ENCODE measurements at places on chromosomes 2 and 18. TPM values are rescaled to one million over a fixed set of nuclear protein-coding genes. Genes with fewer than 3 reads are reported as not detected.

DNA sequence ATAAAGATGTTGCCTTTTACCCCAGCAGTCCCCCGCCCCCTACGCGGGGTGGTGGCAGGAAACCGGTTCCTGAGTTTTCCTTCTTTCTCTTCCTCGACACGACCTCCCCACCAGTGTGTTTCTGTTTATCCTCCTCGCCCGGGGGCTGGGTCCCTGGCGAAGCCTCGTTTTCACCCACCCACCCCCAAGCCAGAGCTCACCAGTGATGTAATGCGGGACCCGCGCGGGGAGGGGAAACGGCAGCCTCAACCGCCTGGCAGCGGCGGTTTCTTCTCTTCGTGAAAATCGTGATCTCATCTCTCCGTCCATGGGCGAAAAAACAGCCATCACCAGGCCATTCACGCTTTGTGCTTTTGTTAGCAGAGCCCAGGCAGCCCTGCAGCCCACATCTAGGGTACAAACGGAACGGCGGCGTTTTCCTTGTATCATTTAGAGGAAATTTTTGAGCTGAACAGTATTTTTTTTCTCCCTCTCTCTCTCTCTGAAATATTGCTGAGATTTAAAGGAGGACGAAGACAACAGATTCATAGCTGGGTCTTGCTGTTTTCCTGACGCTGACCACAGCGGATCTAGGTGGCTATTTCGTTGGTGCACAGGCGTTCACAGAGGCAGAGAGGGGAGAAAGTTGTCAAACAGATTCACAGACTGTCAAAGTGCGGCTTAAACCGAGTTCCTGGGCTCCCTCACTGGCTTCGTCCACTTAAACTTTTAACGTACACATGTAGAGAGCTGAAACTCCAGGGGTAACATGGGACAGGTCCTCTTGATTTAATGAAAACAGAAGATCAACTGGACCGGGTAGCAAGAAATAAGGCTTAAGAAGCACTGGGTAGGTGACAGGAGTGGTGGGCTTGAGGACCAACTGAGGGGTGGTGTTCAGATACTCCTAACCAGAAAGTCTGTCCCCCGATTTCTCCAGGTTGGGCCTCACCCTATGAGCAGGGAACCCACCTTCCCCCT lies 21.9 kb upstream of the PAX3 start:
- no peak for DNase-seq

- no peak for DNase-seq
These were observed 10.3 kb downstream of the GEMIN6 start for GRCh38 chr2:38788306-38788705.

- no peak for DNase-seq
These were observed 371.3 kb upstream of the HS6ST1 start for GRCh38 chr2:128689971-128690370.

GRCh38 chr2:42169874-42170521 lies 845 bp downstream of the EML4 start:
- DNase-seq = peak; percentile 56

DNA sequence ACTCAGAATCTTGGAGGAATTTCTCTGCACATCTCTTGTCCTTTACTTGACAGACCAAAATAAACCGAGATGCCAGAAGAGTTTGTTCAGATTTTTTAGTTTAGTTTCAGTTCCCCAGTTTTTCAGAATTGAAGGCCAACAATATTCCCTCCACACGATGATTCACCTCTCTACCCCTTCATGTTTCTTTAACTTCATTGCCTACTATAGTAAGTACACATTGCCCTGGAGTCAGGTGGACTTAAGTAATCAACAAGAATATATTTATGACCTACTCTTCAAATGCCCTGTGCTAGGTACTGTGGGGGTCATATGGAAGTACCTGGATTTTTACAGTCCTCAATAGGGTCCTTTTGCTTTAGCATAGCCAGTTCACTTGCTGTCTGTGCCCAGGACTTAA lies 79.6 kb upstream of the CTLA4 start:
- no peak for DNase-seq

GRCh38 chr2:204074456-204074855 lies 137.9 kb downstream of the ICOS start:
- DNase-seq = no peak

DNA sequence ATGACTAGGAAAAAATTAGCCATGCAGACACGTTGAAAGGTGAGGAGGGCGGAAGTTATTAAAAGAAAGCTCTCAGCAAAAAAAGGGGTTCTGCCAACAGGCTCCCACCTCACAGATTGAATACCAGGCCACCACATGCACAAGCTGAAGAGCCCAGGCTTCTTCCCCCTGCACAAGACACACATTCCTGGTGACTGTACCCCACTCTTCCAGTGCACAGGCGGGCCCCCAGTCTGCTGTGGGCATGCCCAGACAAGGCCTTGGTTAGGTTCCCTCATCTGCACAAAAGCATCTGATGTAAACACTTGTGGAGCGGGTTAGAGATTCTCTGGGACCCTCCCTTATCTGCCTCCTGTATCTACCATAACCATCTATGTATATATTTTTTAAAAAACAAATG lies 81.7 kb downstream of the AGPS start:
- DNase-seq = no peak

- DNase-seq = no peak
These were observed 117.4 kb downstream of the EML6 start for GRCh38 chr2:54840559-54841468.

DNA sequence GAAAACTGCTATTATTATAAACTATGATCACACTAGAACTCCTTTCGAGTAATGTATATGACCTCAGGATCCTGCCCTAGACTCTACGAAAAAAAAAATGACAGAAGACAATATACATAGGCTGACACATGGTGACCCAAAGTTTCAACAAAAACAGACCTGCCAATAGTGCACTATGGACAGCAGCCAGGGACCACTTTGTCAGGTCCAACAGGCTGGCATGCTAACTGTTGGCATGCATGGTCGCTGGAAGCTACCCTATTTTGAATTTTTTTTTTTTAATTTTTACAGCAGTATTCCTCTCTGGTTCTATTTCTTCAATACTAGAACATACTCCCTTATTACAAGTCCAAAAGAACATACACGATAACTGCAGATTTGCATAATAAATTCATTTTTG lies 38.1 kb downstream of the REV1 start:
- no peak for DNase-seq

- no peak for DNase-seq
These were observed 73.2 kb downstream of the CERS6 start for GRCh38 chr2:168529054-168529833.

- DNase-seq = no peak
These were observed 57.0 kb upstream of the FAM237A start for GRCh38 chr2:206585335-206585734.

DNA sequence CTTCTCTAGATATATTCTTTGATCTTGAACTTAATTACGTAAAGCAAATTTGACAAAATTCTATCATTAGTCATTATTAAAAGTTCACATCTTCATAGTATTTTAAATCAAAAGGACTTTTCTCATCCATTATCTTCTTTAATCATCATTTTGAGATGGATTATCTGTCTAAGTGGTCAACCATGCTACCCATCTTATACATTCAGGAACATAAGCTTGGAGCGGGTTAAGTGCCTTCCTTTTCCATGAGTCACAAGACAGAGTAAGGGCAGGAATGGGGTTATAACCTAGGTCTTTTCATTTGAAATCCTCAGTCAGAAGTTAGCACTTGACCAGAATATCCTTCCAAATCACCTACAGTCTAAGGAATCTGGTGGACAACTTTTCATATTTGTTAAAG lies 297.1 kb downstream of the TCF4 start:
- no peak for DNase-seq

GRCh38 chr2:99571021-99571420 lies 81.2 kb upstream of the REV1 start:
- no peak for DNase-seq

DNA sequence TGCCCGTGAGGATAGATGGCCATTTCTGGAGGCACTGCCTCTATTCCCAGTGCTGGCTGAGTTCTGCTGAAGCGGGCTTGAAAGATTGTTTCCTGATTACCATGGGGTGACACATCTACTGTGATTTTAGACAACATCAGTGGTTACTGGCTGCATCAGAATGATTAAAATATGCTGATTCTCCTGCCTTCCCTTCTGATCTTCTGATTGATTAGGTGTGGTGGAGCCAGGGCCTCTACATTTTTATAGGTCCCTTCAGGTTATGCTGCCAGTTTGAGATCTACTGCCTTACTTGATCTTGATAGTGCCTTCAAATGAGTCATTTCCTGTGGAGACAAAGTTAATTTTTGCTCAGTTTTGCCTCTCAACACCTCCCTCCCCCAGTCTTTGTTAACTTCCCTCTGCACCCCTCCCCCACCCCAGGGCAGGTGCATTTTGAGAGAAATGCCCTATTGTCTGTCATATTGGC lies 31.6 kb upstream of the SNORC start:
- DNase-seq = peak; percentile 57

- peak; percentile 9 for DNase-seq
These were observed 13.6 kb upstream of the THADA start for GRCh38 chr2:43609290-43609918.

GRCh38 chr2:113178069-113178746 lies 4.4 kb downstream of the PSD4 start:
- no peak for DNase-seq

GRCh38 chr18:49249521-49249920 lies 210.9 kb downstream of the DYM start:
- no peak for DNase-seq

DNA sequence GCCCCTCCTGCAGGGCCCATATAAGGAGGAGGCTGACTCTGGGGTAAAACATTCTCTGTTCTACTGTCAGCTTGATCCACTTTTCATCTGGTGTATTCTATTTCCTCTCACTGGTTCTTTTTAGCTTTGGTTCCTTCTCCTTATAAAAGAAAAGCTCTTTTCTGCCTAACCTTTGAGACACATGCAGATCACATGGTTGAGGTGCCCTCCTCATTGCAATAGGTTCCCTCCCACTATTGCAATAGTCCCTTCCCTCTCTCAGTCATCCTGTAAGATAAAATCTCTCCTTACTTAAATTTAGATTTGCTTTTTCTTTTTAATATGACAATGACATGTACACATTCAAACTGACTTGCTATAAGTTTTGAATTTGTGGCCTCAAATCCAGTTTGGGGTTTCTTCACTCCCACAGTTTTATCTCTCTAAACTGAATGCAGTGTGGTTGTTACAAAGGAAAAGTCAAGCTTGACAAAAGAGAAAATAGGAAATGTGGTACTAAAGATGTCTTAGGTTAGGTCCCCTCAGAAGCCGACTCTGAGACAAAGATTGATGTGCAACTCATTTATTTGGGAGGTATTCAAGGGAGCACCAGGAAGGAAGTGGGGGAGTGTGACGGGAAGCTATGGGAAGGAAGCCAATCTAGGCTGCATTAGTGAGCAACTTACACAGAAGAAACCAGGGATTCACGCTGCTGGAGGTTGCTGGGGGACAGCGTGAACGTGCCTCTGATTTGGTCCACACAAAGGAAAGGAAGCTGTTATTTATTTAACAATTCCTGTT lies 127.6 kb upstream of the LINC00305 start:
- no peak for DNase-seq

DNA sequence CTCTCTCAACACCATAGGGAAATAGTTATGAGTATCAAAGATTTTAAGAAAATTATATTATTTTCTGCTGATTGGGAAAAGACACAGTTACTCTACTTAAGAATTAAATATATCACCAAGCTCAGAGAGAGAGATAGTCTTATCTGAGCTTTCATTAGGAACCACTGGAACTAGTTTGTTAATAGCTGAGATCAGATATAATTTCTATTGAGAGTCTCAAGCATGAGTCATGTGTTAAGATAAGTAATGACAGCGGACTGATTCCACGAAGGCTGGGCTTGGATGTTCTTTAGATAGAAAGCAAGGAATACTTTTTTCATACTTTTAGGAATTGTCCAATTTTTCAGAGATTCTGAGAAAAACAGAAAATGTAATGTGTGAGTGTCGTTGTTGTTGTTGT lies 44.4 kb upstream of the RBM44 start:
- DNase-seq = no peak

- no peak for DNase-seq
These were observed 3.3 kb downstream of the MYCN start for GRCh38 chr2:15943378-15944280.

GRCh38 chr2:94986392-94986963 lies 39.0 kb upstream of the MAL start:
- no peak for DNase-seq

- no peak for DNase-seq
These were observed 33.5 kb downstream of the BARD1 start for GRCh38 chr2:214775971-214776370.

DNA sequence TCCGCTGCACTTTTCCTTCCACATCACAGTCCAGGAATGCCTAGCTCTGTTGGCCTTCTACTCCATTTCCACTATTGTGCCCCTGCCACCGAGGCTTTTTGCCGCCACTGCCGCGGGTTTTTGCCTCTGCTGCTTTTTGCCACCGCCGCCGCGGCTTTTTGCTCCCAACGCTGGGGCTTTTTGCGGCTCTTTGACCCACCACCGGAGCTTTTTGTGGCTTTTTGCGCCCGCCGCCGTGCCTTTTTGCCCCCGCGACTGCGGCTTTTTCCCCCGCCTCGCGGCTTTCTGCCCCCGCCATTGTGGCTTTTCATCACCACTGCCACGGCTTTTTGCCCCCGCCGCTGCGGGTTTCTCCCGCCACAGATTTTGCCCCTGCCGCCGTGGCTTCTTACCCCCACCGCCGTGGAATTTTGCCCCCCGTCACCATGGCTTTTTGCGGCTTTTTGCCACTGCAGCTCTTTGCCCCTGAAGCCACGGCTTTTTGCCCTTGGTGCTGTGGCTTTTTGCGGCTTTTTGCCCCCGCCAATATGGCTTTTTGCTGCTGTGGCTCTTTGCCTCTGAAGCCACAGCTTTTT lies 2798.7 kb upstream of the TEKT4 start:
- no peak for DNase-seq

DNA sequence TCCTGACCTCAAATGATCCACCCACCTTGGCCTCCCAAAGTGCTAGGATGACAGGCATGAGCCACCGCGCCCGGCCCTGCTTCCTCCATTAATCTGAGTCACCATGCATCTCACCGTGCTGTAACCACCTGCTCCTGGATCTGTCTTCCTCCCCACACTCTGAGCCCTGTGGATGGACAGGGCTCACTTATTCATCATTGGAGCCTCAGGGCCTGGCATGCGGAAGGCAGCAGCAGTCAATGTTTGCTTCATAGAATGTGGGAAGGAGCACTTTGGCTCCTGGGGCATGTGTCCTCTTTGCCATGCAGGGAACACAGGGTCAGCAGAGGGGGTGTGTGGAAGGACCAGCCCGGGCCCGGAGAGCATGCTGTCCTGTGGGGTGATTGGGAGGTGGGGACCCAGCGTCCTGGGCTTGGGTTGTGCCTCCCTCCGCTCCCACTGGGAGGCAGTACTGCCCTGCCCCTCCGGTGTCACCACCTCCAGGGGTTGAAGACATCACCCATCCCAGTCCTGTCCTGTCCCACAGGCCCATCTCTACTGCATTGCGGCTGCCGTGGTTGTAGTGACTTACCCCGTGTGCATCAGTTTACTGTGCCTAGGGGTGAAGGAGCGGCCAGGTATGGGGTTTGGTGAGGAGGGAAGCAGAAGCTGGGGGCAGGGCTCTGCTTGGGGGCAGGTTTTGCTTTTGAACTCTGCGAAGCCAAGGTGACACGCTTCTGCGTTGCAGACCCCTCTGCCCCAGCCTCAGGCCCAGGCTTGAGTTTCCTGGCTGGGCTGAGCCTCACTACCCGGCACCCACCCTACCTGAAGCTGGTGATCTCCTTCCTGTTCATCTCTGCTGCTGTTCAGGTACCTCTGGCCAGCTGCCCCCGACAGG lies 11.5 kb downstream of the MFSD2B start:
- DNase-seq = peak; percentile 8

The DES gene
- not detected for polyA plus RNA-seq

The TUBB8B gene
- not detected for polyA plus RNA-seq

The PUS10 gene
- polyA plus RNA-seq = 4.5 TPM

The PDCL3 gene
- 52.1 TPM for polyA plus RNA-seq

The LAMA3 gene
- polyA plus RNA-seq = not detected

The CGREF1 gene
- not detected for polyA plus RNA-seq

The APCDD1 gene
- polyA plus RNA-seq = not detected

The CROCC2 gene
- not detected for polyA plus RNA-seq

The IL1F10 gene
- polyA plus RNA-seq = not detected

The MBD1 gene
- polyA plus RNA-seq = 25.2 TPM

All from CD4-positive, CD25-positive, alpha-beta regulatory T cell (primary cell).